ENCODE measurements at places on chromosomes 3 and 15. TPM values are rescaled to one million over a fixed set of nuclear protein-coding genes. Genes with fewer than 3 reads are reported as not detected.

- no peaks in the 10 kb centered on the region for H3K4me1 ChIP-seq
- H3K36me3 ChIP-seq: no peaks in the 10 kb centered on the region
- no peak for DNase-seq
- no peak overlapping the region for H3K4me3 ChIP-seq
These were observed 5.1 kb downstream of the SLC51B start for GRCh38 chr15:65050270-65050669.

- H3K27ac ChIP-seq: no peak overlapping the region
- H3K4me3 ChIP-seq: no peak overlapping the region
- H3K27me3 ChIP-seq: no peaks in the 10 kb centered on the region
- no peaks in the 10 kb centered on the region for H3K36me3 ChIP-seq
- DNase-seq: no peak
These were observed 163.5 kb upstream of the EOMES start for GRCh38 chr3:27885641-27886040.

- H3K27ac ChIP-seq: no peak overlapping the region
- no peaks in the 10 kb centered on the region for H3K36me3 ChIP-seq
- no peak overlapping the region for H3K4me3 ChIP-seq
- H3K27me3 ChIP-seq: no peaks in the 10 kb centered on the region
- H3K4me1 ChIP-seq: no peaks in the 10 kb centered on the region
These were observed 96.0 kb upstream of the TSC22D2 start for GRCh38 chr3:150312018-150312657.

- no peaks in the 10 kb centered on the region for H3K36me3 ChIP-seq
- H3K27ac ChIP-seq: no peak overlapping the region
- H3K27me3 ChIP-seq: no peaks in the 10 kb centered on the region
These were observed 21.4 kb downstream of the ACKR2 start for GRCh38 chr3:42830437-42831320.

- H3K27me3 ChIP-seq: no peaks in the 10 kb centered on the region
- DNase-seq: no peak
- H3K36me3 ChIP-seq: no peaks in the 10 kb centered on the region
- H3K4me3 ChIP-seq: no peak overlapping the region
These were observed 178.1 kb upstream of the TSC22D2 start for GRCh38 chr3:150230037-150230436.

DNA sequence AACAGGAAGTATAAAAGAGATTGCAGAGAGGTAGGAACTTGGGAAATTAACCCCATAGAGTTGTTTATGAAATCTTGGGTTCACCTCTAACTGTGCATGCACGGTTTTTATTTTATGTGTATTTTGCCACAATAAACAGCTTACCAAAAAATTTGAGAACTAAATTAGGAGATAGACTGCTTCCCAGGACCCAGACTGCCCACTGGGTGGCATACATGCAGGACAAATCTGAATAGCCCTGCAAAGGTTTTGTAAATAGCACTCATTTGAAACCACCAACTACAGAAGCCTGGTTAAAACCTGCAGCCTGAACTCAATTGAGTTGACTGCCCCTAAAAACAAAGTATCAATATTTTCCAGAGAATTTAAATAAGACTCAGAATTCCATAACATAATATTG is 96.4 kb upstream of the SLCO2A1 start:
- no peak overlapping the region for H3K27ac ChIP-seq
- no peak for DNase-seq
- H3K4me1 ChIP-seq: no peaks in the 10 kb centered on the region
- no peak overlapping the region for H3K4me3 ChIP-seq

- peak within 1 kb of the TSS; percentile 97 for H3K4me3 ChIP-seq
- peak; percentile 84 for DNase-seq
- no peak within 1 kb of the TSS for H3K27ac ChIP-seq
- peaks cover 3% of the 10 kb centered on the region for H3K4me1 ChIP-seq
These were observed at the start of gene SCAMP5 for GRCh38 chr15:74995182-74995778. SCAMP5 (plus strand) TSS chr15:74995563; CDS start chr15:75011840, 16,277 bp downstream.

Gene TM6SF1
- 0.90 TPM for total RNA-seq

- peak overlapping the region; percentile 68 for H3K4me3 ChIP-seq
- DNase-seq: no peak
- no peaks in the 10 kb centered on the region for H3K36me3 ChIP-seq
These were observed 646 bp downstream of the HRH1 start for GRCh38 chr3:11154953-11155325.

Gene ARHGEF26
- 15.6 TPM for total RNA-seq

DNA sequence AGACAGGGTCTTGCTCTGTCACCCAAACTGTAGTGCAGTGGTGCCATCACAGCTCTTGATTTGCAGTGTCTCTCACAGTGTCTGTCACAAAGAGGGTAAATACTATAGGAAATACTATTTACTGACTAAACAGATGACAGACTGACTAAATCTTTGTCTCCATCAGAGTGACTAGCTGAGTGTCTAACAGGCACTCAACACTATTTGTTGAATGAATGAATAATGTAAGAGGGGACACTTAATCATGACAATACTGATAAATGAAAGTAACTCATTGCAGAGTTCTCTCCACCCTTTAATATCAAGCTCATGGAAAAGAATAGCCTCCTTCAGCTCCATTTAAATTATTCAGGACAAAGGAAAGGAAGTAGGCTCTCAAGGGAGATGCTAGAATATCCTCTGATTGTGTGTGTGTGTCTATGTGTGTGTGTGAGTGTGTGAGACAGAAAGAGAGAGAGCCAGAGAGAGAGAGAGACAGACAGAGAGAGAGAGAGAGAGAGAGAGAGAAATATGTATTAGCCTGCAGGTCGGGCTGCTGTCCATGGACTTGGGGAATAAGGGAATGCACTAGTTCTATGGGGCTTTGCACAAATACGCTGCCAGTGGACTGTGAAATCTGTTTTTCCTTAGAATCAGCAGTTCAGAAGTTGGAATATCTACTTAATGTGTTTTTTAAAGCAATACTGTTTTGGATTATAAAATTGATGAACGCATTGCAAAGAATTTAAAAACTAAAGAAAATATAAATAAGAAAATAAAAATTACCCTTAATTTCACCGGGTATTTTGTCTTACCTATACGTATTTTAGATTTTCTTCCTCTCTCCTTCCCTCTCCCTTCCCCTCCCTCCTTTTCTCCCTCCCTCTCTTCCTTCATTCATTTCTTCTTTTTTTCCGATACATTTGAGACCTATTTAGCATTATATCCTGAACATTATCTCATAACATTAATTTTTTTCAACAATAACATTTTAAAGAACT is 132.9 kb upstream of the LRIG1 start:
- H3K4me3 ChIP-seq: no peak overlapping the region
- no peaks in the 10 kb centered on the region for H3K36me3 ChIP-seq
- no peak overlapping the region for H3K27ac ChIP-seq
- DNase-seq: no peak
- peaks cover 7% of the 10 kb centered on the region for H3K4me1 ChIP-seq

Gene HHLA2
- not detected for total RNA-seq

Gene SLC28A1
- not detected for total RNA-seq

DNA sequence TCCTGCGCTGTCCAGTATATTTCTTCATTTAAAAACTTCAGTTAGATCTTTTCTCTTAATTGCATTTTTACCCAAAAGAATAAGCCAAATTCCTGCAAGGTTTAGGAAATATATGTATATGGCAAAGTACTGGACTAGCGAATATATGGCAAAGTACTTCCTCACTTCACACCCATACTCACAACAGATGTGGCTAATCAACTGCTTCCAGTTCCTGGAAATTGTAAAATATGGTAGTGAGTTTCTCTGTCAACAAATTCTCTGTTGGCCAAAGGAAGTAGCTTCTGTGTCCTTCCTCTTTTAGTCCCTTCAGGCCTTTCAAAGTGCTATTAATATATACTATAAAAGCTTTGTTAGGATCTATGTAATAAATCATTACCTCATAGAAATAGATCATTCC is 22.0 kb downstream of the GPR15 start:
- no peak for DNase-seq
- no peak overlapping the region for H3K27ac ChIP-seq
- no peaks in the 10 kb centered on the region for H3K27me3 ChIP-seq
- H3K4me1 ChIP-seq: no peaks in the 10 kb centered on the region

- H3K4me1 ChIP-seq: peaks cover 2% of the 10 kb centered on the region
- no peak overlapping the region for H3K27ac ChIP-seq
- DNase-seq: no peak
- no peak overlapping the region for H3K4me3 ChIP-seq
These were observed 11.8 kb upstream of the CSTA start for GRCh38 chr3:122313281-122313680.

GRCh38 chr3:153003441-153003840 is 158.6 kb upstream of the RAP2B start:
- no peak overlapping the region for H3K4me3 ChIP-seq
- no peaks in the 10 kb centered on the region for H3K4me1 ChIP-seq
- no peaks in the 10 kb centered on the region for H3K36me3 ChIP-seq
- DNase-seq: no peak

DNA sequence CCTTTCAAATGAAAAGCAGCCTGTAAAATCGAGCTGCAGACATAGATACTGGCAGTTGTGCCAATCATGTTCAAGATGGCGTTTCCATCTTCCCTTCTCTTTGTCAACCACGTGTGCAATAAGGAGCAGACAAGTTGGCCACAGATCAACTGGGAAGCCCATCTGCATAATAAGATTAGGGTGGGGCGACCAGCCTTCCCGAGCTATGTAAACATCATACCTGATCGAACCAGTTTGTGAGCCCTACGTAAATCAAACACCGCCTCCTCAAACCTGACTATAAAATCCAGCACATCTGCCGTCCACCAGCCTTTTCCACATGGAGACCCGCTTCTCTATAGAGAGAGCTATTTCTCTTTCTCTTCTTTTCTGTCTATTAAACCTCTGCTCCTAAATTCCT is 37.2 kb downstream of the TRIM42 start:
- DNase-seq: no peak
- H3K27me3 ChIP-seq: no peaks in the 10 kb centered on the region
- no peak overlapping the region for H3K4me3 ChIP-seq
- H3K4me1 ChIP-seq: no peaks in the 10 kb centered on the region
- H3K27ac ChIP-seq: no peak overlapping the region

- DNase-seq: no peak
- H3K4me1 ChIP-seq: no peaks in the 10 kb centered on the region
- no peak overlapping the region for H3K27ac ChIP-seq
These were observed 334.8 kb downstream of the LPP start for GRCh38 chr3:188488801-188489200.

GRCh38 chr3:181178991-181179390 is 189.5 kb upstream of the DNAJC19 start:
- no peaks in the 10 kb centered on the region for H3K4me1 ChIP-seq
- no peaks in the 10 kb centered on the region for H3K27me3 ChIP-seq
- no peak overlapping the region for H3K27ac ChIP-seq

Gene PLSCR5
- total RNA-seq: not detected

Gene CPLX3
- total RNA-seq: not detected

- peak overlapping the region; percentile 92 for H3K4me3 ChIP-seq
- no peak overlapping the region for H3K27ac ChIP-seq
- peak; percentile 66 for DNase-seq
- peaks cover 8% of the 10 kb centered on the region for H3K4me1 ChIP-seq
These were observed 1.3 kb downstream of the SPSB4 start for GRCh38 chr3:141052201-141053069.

DNA sequence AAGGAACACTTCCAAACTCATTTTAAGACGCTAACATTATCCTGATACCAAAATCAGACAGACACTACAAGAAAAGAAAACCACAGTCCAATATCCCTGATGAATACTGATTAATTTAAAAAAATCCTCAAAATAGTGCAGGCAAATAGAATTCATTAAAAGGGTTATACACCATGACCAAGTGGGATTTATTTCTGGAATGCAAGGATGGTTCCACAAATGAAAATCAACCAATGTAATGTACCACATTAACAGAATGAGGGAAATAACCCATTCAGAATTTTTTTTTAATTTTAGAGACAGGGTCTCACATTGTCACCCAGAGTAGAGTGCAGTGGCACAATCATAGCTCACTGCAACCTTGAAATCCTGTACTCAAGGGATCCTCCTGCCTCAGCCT is 17.3 kb upstream of the AP4E1 start:
- no peaks in the 10 kb centered on the region for H3K4me1 ChIP-seq
- H3K27me3 ChIP-seq: no peaks in the 10 kb centered on the region
- H3K4me3 ChIP-seq: no peak overlapping the region
- no peak overlapping the region for H3K27ac ChIP-seq

Gene TFRC
- total RNA-seq: 161 TPM

Gene C2CD4A
- not detected for total RNA-seq

Gene DET1
- 6.1 TPM for total RNA-seq

- H3K27me3 ChIP-seq: no peaks in the 10 kb centered on the region
- DNase-seq: no peak
- H3K27ac ChIP-seq: no peak overlapping the region
- H3K4me3 ChIP-seq: no peak overlapping the region
- peaks cover 2% of the 10 kb centered on the region for H3K4me1 ChIP-seq
These were observed 25.6 kb upstream of the VPS8 start for GRCh38 chr3:184786280-184786941.

DNA sequence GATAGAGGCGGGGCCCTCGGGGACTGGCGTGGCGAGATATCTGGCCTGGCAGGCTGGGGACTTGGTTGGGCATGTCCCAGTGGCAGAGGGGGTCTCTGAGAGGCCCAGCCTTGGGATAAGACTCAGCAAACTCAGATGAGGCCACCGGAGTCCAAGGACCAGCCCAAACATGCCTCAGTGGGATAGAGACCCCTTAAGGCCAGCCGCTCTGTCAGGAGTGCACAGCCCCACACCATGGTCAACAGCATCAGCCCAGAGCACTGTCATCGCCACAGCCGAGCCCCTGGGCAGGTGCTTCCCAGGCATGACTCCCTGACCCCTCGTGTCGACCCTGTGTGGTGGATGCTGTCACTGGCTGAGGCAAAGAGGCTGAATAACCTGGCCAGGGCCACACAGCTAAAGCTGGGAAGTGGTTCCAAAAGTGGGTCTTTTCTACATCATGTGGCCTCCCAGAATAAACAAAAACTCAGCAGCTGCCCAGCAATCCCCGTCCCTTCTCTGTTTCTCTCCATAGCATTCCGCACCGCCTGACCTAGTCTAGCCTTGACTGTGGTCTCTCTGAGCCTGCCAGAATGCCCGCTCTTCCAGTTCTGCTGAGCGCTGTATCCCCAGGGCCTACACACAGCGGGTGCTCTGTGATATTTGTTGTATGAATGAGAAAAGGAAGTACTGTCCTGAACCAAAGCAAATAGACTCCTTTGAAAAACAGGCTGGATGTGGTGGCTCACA is 15.1 kb downstream of the CTSH start:
- H3K27ac ChIP-seq: no peak overlapping the region
- H3K4me1 ChIP-seq: no peaks in the 10 kb centered on the region
- no peaks in the 10 kb centered on the region for H3K27me3 ChIP-seq
- no peaks in the 10 kb centered on the region for H3K36me3 ChIP-seq
- no peak overlapping the region for H3K4me3 ChIP-seq

Gene GOLGA6D
- 0.73 TPM for total RNA-seq

Measured in H1 (cell line).